HCEC 1CT (cell line): ENCODE measurements at places on chromosomes 4 and X.

DNA sequence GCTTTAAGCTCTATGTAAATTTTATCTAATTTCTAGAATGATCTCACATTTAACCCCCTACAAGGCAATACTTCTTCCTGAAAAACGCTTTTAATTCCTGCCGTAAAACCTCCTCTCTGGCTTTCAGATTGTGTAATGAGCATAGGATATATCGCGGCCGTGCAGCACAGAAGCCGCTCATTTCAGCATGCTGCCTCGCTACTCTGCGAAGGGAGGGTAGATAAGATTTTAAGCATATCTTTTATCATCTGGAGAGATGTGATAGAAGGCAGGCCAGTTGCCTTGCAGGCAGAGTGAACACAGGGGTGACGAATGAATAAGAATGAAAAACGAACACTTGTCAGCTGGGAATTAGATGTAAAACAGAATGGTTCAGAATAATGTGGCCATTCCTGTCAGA is 265.5 kb downstream of the UNC5C start:
- DNase-seq = no peak

DNA sequence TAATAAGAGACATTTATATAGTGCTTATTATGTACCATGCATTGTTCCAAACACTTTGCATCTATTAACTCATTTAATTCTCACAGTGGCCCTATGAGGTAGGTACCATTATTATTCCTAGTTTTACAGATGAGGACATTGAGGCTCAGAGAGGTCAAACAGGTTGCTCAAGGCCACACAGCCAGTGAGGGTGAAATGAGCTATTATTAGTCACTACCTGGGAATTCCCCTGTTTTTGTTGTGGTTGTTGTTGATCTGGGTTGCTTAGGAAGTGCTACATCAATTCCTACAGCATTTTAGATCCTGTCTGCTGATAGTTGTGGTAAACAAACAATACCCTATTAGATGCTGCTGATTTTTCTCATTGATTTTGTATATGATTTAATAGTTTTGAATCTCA is 41.2 kb downstream of the APLN start:
- no peak for DNase-seq

DNA sequence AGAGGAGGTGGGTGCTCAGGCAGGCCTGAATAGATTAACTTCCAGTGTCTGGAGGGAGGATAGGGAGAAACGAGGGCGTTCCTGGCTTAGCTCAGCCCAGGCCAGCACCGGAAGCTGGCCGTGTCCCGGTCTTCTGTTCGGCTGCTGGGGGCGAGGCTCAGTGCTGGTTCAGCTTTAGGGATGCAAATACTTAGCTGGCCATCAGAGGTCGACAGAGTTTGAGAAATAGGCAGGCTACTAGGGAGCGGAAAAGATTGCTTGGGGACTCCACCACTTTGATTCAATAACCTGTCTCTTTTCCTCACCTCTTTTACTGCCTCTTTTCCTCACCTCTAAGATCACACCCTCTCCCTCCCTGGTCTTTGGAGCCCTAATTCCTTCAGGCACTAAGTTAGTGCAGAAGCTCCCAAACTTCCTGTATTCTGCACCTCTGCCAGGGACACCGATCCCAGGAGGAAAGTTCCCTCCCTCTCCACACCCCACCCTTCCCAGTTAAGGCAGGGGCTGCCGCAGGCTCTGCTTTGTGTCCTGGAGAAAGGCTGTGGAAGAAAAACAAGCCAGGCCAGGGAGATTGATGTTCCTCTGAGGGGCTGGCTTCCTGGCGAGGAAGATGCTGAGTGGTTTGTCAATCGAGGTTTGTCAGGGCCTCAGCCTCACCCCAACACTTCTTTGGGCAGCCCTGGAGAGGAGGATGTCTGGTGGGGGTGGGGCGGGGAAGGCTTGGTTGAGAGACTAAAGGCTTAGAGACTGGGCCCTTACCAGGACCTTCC is 6.0 kb upstream of the EFNB1 start:
- DNase-seq = peak; percentile 17

DNA sequence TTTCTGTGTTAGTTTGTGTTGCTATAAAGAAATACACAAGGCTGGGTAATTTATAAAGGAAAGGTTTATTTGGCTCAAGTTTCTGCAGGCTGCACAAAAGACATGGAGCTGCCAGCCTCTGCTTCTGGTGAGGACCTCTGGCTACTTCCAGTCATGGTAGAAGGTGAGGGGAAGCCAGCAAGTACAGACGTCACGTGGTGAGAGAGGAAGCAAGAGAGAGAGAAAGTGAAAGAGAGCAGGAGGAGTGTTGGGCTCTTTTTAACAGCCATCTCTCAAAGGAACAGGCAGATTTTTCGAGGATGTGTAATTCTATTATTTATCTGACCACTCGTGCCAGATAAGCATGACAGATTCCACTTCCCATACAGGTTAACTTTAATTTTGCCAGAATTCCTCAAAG is 1199.1 kb downstream of the ADGRL3 start:
- DNase-seq = no peak

DNA sequence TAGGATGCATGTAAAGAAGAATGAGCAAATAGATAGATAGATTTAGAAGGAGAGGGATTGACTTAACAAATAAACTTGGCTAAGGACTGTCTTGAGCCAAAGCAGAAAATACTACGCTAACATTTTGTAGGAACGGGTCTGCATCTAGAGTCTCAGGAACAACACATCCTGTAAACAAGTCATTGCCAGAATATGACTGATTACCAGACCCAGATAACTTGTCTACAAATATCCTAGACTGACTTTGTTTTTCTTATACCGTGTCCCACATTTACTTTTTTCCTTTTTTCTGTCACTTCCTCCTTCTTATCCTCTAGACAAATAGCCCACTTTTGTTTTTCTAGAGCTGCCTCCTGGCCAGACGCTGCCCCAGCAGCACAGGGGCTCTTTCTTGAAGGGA is 393.6 kb downstream of the PDGFC start:
- DNase-seq = no peak

DNA sequence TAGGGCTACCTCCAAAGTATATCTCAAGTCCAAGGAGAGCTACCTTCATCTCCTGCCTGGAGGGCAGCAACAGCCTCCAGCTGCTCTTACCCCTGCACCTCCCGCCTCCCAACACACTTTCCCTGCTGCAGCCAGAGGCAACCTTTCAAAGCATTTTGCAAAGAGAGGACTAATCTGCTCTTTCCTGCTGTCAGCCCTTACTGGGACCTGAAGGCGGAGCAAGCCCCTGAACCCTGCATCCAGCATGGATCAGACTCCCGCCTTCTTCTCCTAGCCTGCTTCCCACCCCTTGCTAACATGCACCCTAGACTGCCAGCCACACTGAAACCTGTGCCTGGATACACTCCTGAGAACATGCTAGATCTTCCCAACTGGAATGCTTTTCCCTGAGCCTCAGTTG is 37.7 kb upstream of the VMA21 start:
- DNase-seq = no peak

DNA sequence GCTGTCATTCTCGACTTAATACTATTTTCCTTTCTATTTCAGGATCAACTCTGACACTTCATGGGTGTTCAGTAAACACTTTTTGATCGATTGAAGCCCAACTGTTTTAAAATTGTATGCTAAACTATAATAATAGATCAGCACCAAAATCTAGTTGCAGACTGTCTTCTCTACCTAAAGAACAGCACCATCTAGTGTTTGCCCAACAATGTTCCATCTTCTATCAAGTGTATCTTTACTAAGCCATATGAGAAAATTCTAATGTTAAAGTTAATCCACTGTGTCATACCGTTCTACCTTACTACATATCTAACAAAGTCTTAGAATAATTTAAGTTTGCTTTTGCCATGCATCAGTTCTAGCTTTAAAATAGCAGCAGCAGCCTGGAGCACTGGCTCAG is 113.0 kb upstream of the PRDX4 start:
- DNase-seq = peak; percentile 28

- DNase-seq = no peak
Observed at GRCh38 chr4:63901304-63901703, 507.9 kb downstream of the TECRL start.

- DNase-seq = no peak
Observed at GRCh38 chrX:39850630-39851152, 247.1 kb downstream of the BCOR start.

DNA sequence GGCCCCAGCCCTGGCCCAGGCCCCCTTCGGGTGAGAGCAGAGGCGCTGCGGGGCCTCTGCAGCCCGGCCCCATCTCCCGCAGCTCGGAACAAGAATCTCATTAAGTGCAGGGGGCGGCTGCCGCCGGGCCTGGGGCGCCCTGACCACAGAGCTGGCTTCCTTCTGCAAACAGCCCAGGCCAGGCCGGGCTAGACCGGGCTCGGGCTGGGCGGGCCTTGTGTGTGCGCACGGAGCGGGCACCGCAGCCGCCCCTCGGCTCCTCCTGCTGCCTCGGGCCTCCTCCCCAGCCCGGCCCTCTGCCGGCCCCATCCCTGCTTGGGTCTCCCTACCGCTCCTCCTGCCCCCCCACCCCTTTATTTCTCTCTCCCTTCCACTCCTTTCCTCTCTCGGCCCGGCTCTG is 83.3 kb downstream of the EFNB1 start:
- no peak for DNase-seq

GRCh38 chr4:6929812-6930464 is 20.3 kb downstream of the TBC1D14 start:
- no peak for DNase-seq

DNA sequence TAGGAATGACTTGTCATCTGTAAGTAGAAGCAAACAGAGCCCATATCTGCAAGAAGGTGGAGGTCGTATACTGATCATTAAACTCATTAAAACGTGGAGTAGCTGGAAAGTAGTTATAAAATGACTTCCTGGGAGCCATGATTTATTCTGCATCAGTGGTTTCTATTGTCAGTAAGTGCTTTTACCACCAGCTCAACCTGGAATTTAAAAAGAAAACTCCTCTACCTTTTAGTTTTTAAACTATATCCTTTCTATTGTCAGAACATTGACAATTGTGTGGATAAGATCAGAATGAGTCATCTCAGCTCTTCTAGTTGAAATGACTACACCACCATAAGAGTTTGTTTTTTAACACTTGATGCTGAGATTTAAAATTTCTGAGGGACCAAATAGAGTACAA is 651.2 kb upstream of the GALNT7 start:
- no peak for DNase-seq

GRCh38 chr4:98653890-98654867 is 4.2 kb downstream of the TSPAN5 start:
- peak; percentile 88 for DNase-seq

GRCh38 chr4:18405054-18405453 is 383.5 kb upstream of the LCORL start:
- DNase-seq = no peak

DNA sequence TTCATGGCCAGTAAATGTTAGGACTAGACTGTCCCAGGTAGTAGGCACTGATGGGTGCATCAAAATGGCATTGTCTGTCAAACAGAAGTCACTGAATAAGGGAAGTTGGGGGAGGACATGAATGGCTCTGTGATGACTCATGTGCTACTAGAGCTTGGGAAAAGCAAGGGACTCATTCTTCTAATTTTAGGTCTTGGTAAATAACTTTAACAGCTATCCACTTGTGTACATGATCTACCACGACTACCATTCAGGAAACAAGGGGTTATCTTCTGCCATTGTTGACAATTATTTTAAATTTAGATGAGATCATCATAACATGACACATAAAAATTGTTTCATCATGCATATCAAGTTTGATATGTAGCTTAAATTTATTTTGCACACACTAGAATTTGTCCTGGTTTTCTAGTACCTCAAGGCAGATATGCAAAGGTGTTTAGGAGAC is 6.3 kb downstream of the AREG start:
- peak; percentile 71 for DNase-seq

DNA sequence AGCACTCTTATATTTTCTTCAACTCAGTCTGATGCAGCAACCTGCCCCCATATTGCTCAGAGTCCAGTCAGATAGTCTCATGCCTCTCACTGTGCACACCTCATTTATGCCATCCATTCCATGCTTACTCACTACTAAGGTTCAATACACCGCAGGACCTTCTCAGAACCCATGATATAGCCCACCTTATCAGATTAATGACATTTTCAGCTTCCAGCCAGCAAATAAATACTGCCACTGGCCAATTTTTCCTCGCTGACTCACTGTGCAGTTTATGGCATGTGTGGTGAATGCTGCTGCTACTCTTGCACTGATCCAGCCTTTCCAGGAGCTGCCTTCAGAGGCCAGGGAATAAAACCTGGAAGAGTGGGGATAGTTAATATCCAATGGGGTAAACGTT is 380.6 kb upstream of the SPOCK3 start:
- DNase-seq = peak; percentile 12

DNA sequence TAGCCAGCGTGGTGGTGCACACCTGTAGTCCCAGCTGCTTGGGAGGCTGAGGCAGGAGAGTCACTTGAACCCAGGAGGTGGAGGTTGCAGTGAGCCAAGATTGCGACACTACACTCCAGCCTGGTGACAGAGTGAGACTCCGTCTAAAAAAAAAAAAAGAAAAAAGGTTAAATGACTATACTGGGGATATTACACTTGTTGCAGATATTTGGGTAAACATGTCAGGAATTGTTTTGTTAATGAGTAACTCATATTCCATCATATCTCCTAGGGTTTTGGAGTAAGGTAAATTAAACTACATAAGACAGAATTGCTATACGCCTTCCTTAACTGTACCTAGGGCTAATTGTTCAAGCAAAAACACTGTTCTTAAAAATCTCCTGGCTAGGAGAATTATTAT is 291.4 kb upstream of the IGFBP7 start:
- no peak for DNase-seq

GRCh38 chrX:68834371-68835103 is 5.7 kb downstream of the EFNB1 start:
- DNase-seq = no peak

DNA sequence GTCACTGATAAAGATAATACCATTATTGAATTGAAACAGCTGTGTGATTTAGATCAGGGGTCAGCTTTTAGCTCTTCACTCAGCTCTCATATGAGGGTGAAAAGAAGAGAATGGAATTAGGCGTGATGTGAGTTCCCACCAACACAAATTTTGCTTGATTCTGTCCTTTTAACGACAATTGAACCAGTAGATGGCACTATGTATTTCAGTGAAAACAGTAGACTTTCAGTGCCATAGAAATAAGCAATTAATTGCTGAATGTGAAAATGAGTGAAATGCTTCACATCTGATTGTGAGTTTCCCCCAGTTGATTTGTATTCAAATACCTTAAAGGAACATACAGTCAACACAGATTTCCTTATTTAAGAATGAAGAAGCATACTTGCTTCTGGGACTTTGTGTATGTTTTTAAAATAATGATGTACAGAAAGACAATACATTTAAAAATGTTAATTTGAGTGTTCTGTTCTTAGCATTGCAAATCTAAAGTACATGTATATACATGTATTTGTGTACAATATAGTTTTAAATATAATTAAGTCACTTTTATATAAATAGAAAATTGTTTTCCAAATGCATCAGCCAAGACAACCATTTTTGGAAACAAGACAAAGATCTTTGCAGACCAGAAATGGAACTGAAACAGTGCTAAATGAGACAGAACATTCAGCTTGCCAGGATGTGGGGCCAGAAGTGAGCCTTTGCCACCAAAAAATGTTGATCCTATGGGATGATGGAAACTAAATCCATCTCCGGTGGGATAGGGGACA is 178.8 kb downstream of the SNCA start:
- peak; percentile 33 for DNase-seq

DNA sequence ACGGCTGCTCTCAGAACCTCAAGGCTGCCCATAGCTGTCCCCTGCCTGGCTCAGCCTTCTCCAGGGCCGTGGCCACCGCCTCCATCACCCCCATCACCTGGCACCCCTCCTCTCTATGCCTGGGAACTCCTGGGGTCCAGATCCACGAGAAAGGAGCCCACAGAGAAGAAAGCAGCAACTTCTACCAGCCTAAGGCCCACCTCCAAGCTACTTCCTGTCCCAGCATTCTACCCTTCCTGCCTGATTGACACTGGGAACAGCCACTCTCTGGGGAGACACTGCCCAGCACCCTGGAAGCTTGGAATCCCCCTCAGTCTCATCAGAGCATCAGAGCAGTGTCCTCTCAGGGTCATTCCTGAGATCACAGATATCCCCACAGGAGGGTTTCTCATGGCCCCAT is 36.9 kb upstream of the PROM1 start:
- DNase-seq = peak; percentile 7
